ENCODE measurements at places on chromosomes 5 and 9.

- DNase-seq = no peak
Observed at GRCh38 chr9:99391937-99392594, 170.0 kb downstream of the SEC61B start.

- no peak for DNase-seq
Observed at GRCh38 chr5:131942016-131942415, 3.4 kb downstream of the MEIKIN start.

GRCh38 chr5:107301999-107302398, 368.7 kb downstream of the EFNA5 start:
- no peak for DNase-seq

- no peak for DNase-seq
Observed at GRCh38 chr5:79697222-79698170, 7.9 kb downstream of the CMYA5 start.

DNA sequence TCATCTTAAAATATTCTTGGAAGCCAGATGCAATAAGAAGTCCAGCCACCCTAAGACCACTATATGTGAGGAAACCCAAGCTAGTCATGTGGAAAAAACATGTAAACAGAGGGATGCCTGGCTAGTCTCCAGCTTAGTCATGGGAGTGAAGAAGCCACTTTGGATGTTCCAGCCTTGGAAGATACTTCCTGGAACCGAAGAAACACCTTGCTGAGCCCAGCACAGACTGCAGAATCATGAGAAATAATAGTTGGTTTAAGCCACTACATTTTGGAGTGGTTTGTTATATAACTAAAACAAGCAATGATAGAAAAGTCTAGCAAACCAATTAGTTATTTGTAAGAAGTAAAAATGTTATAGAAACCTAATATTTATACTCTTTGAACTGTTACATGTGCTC, 12.6 kb downstream of the DHX29 start:
- DNase-seq = no peak

GRCh38 chr5:132260714-132261551, 3.4 kb downstream of the PDLIM4 start:
- DNase-seq = no peak

- DNase-seq = no peak
Observed at GRCh38 chr5:113692891-113693457, 179.5 kb downstream of the YTHDC2 start.

GRCh38 chr9:135220601-135221575, 133.4 kb downstream of the OLFM1 start:
- DNase-seq = no peak

DNA sequence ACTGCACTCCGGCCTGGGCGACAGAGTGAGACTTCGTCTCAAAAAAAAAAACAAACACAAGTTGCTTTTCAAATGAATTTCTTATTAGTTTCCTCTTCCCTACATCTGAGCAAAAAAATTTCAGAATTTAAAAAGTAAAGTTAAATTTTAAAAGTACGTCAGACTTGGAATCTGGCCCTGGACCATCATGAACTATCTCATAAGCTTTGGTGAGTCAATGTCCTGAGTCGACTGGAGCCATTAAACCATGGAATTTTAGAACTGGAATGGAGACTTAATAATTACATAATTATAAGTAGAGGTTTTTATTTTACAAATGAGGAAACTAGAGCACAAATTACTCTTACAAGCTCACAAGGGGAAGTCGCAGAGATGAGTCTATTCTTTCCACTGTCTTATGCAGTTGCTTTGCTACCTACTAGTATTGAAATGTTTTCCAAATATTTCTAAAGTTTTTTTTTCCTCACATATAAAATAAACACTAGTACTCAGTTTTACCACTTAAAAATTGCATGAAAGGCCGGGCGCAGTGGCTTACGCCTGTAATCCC, 98.0 kb upstream of the ZNF608 start:
- no peak for DNase-seq

- no peak for DNase-seq
Observed at GRCh38 chr5:16245956-16246355, 66.4 kb upstream of the MARCHF11 start.

GRCh38 chr5:172904643-172905345, 54.4 kb upstream of the RPL26L1 start:
- DNase-seq = no peak

DNA sequence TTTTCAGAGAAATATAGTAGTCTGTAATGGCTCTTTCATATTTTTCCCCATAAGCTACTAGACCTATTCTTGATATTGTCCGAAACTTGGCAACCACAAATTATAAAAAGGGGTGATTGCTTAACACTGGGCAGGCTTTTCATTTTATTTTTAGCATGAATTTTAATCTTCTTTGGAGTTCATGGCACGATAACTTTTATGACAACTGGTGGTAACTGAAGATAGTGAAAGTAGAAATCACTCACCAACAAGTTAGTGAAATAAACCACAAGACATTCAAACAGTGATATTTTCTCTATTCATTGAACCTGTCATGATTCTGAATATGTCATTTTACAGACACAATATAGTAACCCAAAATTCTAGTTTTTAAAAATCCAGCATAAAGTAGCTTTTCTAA, 213.9 kb downstream of the PRDM9 start:
- no peak for DNase-seq

DNA sequence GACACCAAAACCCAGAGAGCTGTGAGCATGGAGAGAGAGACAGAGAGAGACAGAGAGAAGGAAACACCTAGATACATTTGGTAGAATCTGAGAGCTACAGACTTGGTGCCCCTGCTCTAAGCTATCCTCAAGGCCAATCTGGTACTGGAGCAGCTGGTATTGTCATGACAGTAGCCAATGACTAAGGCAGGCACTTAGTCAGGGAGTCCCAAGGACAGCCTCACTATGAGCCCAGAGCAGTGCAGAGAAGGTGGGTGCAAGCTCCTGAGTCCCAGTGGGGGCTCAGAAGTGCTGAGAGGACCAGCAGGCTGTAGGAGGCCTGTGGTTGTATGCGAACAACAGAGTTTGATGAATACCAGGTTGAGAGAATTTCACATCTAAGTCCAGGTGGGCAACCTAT, 300.4 kb upstream of the ZNF608 start:
- DNase-seq = no peak

GRCh38 chr5:170479484-170479883, 24.3 kb upstream of the KCNIP1 start:
- DNase-seq = no peak

DNA sequence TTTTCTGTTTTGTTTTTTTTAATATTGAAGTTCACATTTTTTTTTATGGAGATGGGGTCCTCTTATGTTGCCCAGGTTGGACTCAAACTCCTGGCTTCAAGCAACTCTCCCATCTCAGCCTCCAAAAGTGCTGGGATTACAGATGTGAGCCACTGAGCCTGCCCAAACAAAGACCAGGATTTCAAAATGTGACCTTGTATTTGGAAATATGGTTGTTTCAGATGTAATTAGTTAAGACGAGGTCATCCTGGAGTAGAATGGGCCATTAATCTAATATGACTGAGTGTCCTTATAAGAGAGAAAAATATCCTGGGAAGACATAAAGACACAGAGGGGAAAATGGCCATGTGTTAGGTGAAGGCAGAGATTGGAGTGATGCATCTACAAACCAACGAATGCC, 340.5 kb downstream of the RAB3C start:
- no peak for DNase-seq

DNA sequence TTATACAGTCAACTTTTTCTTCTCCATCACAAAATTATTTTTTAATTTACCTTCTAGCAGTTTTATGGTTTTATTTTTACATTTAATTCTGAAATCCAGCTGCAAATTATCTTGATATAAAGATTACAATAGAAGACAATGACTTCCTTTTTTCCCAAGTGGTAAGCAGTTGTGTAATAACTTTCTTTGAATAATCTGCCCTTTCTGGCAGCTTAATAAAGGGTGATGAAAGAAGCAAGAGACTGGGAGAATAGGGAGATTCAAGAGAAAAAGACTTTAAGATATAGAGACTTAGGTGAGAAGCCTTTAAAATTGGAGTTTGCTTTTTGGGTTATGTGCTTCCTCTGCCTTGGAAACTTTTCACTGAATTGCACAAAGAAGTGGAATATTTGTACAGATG, 100.4 kb upstream of the FREM1 start:
- DNase-seq = no peak

Data from GDM1 (cell line).